ENCODE measurements at places on chromosomes 6 and 20.

- DNase-seq = no peak
Measured at GRCh38 chr6:8536122-8536521, 100.8 kb upstream of the SLC35B3 start.

DNA sequence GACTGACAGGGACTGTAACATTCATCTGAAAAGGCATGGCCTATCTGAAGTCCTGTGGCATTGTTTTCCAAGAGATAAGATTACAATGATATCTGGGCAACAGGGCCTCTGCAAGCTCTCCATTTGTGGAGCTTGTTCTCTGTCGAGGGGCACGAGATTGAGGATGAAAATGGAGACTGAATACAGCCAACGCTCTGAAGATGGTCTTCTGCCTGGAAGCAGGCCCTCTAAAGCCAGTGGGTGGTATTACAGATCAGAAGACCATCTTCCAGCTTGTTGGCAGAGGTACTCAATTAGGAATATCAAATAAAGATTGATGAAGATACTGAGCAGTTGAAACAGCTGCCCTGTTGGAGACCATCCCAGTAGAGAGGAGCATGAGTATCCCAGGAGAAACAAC lies 288.2 kb downstream of the CENPW start:
- no peak for DNase-seq

GRCh38 chr6:38349795-38350194 lies 289.9 kb downstream of the BTBD9 start:
- no peak for DNase-seq

DNA sequence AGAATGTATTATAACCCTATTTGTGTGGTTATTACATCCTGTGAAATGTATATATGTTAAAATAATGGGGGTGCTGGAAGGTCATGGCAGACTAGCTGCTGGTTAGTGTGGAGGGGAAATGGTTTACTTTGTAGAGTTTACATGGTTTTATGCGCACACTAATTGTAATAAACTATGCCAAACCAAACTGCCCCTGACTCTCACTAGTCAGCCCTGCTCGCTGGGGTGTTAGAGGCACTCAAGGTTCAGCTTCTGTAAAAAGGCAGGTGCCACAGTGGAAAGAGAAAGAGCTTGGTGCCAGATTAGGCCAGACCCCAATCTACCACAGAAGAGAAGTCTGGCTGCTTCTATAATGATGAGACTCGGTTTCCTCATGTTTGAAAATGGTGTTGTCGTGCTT lies 52.7 kb downstream of the GOPC start:
- DNase-seq = no peak

DNA sequence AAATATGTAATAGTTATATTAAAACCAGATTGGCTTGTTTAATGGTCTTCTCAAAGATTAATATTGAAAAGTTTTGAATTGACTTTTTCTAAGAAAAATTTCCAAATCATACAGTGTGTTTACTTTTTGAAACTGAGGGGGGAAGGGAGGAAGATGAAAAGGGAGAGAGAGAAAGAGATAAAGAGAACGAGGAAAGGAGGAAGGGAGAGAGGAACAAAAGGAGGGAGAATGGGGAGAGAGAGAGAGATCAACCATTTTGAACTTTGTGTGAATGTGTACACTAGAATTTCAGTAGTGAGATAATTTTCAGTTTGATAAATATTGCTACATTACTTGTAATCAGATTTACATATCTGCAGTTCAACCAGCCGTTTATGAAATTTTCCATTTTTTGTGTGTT lies 124.5 kb downstream of the EPHA7 start:
- no peak for DNase-seq

DNA sequence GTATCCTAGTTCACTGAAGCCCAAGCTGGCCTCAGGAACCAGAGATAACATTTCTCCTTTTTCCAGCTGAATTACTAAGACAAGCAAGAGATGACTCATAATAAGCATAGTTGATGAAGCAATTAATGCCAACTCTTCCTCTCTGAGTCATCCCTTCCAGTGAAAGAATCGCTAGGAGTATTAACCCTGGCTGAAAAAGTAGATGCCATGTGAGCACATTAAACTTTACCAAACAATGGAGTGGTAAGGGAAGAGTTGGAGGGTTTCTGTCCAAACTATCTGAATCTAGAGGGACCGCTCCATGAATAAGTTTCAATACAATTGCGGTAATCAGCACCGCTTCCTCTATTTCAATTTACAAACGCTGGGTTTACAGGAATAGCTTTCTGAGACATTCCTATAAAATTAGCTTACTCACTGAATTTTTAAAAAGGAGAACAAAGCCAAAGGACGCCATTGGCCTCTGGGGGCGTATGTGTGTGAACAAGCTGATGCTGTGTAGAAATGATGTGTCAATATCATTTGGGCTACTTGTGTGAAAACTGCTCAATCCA lies 48.3 kb downstream of the ATXN1 start:
- peak; percentile 35 for DNase-seq

GRCh38 chr6:106417572-106418147 lies 57.1 kb downstream of the CRYBG1 start:
- no peak for DNase-seq

- DNase-seq = no peak
Measured at GRCh38 chr20:9427430-9428291, 86.7 kb upstream of the LAMP5 start.

DNA sequence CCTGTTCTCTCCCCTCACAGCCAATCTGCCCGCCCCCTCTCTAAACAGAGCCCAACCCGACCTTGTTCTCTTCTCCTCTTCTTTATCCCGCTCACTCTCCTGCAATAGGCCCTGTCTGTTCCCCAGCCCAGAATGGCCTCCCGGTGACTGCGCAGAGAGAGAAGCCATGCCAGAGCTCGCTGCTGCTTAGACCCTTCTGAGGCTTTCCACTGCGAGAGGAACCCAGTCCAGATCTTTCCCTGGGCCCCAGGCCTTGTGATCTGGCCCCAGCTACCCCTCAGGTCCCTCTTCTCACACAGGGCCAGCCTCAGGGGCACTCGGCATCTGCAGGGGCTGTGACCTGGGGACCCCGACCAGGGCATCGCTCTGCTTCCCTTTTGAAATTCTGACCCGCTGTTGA lies 58.1 kb downstream of the TMEM242 start:
- no peak for DNase-seq

DNA sequence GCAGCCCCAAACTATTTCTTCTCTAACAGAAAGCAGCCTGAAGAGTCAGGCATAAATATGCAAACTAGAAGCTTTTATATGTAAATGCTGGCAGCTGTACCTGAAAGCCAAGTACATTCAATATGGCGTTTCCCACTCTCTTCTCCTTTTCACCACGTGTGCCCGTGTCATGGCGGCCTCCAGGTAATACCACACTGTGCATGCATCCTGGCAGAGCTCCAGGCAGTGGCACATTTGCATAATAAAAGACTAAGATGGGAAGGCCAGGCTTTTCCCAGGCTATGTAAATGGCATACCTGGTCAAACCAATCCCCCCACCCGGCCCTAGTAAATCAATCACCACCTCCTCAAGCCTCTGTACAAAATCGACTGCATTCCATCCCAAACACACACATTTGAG lies 120.6 kb downstream of the MMUT start:
- no peak for DNase-seq

GRCh38 chr6:13941902-13942301 lies 17.1 kb downstream of the RNF182 start:
- no peak for DNase-seq

DNA sequence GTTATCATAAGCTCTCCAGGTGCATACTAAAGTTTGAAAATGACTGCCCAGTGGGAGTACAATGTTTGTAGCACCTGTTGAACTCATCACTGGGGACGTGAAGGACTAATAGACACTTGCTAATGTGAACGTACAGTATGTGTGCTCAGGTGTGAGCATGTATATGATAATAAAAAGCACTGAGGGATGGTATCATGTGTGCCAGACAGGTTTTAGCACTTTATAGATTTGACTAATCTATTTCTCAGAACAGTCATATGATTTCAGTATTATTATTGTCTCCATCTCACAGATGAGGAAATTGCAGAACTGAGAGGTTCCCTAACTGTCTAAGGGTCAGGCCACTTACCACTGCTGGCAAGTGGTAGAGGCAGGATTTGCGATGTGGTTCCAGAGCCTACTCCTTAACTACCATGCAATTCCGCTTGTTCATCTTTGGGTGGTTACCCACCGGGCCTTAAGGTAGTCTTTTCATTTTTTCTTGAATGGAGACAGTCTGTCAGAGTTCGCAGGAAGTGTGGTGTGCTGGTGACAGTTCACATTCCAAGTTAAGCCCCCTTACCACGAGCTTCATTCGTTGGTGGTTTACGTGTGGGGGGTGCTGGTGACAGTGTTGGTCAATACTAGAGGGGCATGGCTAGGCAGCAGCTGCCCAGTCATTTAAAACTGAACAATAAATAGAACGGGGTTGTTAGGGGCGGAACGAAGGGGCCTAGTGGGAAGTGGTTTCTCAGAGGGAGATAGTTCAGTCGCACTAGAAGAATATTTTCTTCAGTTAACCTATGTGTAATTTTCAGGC lies 46.8 kb downstream of the RREB1 start:
- DNase-seq = no peak

DNA sequence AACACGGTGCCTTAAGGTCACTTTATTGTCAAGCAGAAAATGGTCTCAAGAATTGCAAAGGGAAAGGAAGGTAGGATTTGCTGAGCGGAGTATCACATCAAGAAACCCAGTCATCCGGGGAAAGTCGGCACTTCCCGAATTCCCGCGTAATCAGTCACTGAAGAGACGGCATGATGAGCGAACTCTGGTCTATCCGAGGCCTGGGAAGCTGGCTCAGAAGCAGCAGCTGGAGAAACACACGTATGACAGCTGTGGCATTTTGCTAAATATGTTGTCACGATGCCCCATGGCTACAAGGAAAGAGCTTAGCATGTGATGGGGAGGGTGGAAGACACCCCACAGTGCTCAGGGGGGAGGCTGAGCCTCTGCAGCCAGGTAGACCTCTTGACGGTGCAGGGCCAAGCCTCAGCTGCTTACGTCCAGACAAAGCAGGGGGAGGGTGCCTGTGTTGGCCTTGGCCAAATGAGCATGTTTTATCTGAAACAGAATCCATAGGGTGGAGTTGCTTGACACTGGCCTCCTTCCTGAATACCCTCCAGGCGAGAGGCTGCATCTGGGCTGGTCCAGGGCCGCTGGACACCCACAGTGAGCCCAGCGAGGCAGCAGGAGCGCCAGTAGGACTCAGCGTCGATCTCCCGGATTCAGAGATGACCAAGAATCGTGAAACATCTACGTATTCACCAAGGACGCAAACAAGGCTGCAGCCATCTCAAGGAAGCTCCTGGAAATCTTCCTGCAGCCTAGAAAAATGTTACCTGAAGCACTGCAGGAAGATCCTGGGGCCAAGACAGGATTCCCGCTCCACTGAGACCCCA lies 118.8 kb upstream of the AFDN start:
- no peak for DNase-seq

DNA sequence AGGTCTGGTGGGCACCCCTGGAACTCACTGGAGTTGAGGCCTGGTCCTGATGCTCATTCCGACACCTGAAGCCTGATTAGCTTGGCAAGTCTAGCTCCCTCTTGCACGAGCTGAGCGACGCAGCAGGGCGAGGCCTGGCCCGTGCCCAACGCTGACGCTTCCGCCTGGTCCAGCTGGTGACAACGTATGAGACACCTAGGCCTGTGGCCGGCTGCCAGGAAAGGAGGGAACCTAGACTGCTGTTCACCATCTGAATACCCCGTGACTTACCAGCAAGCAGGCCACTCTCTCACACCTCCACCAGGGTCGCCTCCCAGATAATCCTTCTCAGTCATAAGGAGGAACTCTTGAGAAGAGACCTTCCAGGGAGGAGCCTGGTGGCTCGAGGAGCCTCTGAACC lies 24.5 kb downstream of the YTHDF1 start:
- DNase-seq = peak; percentile 91

GRCh38 chr20:62624719-62625453 lies 17.4 kb upstream of the SLCO4A1 start:
- DNase-seq = no peak

DNA sequence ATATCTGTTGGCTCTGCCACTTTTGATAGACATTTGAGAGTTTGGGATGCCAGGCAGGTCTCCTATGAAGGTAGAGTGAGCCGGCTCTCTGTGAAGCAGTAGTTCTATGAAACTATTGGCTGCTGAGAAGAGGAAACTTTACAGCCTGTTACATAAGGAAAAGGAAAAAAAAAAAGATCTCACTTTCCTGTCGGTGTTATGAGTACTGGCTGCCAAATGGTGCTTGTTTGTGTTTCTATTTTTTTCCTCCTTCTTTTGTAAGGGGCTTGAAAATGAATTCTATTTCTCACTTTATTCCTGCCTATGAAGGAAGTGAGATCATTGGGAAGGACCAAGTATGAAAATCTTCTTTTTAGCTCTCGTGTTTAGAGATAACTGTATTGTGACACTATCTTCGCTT lies 73.1 kb upstream of the CLDN20 start:
- DNase-seq = no peak

GRCh38 chr6:157488716-157489118 lies 107.7 kb downstream of the ZDHHC14 start:
- no peak for DNase-seq

GRCh38 chr6:29953001-29953441 lies 10.7 kb downstream of the HLA-A start:
- no peak for DNase-seq

- no peak for DNase-seq
Measured at GRCh38 chr6:127966616-127967015, 65.8 kb upstream of the THEMIS start.

DNA sequence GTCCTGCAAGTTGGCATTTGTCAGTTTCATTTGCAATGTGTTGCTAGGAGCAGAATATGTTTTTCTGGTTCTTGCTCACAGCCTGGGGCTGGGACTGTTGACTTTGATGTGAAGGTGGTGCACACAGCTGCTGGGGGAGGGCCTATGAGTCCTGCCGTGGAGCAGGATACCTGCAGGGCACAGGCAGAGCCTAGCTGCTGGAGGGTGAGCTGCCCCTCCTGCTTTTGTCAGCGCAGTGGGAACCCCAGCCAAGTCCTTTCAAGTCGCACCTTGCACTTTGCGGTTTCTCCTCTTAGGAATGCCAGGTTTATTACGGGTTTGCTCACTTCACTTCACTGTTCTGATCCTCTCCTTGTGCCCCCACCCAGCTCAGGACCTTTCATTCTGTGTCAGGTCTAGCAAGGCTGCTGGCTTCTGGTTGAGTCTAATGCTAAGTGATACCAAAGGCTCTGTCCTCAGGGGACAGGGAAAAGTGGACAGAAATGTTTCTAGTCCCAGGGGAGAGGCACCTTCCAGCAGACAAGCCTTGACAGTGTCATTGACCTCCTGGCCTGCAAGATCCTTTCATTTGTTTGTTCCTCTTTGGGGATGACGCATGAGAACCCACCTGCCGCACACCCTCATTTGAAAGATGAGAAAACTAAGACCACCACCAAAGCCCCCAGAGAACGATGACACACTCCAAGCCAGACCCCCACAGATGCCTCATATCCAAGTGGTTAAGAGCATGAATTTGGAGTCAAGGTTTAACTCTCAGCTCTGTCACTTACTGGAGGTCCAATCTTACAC lies 2.7 kb upstream of the SPO11 start:
- DNase-seq = peak; percentile 49

GRCh38 chr6:390914-391558 lies 516 bp upstream of the IRF4 start:
- DNase-seq = no peak

DNA sequence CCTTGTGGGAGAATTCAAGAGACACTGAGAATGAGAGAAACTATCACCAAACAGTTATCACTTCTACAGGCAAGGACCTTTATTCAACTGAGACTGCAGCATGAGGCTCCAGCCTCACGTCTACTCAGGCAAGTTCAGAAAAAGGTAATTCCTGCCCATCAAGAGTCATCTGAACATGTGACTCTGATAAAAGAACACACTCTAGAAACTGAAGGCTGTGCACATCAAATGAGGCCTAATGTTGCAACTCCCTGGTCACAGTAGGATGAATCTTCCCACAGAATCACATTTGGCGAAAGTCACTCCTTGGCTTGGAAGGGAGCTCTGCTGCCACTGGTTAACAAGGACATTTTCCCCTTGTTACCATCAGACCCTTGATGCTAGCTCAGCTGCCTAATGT lies 71.2 kb upstream of the EMILIN3 start:
- DNase-seq = no peak

Data from transverse colon (tissue), 4 donors.